ENCODE measurements at places on chromosomes 5 and 9.

DNA sequence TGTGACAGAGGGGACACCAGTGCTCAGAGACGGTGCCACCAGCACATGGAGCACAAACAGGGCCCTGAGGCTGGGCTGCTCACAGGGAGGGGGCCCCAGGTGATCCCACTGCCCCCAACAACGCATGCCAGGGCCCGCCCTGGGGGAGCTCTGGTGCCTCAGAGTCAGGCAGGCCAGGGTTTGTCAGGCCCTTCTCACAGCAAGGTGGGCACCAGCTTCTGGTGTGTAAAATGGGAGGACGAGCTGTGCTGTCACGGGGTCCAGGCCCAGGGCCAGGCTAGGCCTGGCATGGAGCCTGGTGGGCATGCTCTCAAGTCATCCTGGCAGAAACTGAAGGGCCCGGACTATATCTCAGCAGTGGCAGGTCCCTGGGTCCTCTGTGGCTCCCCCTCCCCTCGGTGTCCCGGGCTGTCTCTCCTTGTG is 34.5 kb downstream of the PRRT1B start:
- no peak for DNase-seq

DNA sequence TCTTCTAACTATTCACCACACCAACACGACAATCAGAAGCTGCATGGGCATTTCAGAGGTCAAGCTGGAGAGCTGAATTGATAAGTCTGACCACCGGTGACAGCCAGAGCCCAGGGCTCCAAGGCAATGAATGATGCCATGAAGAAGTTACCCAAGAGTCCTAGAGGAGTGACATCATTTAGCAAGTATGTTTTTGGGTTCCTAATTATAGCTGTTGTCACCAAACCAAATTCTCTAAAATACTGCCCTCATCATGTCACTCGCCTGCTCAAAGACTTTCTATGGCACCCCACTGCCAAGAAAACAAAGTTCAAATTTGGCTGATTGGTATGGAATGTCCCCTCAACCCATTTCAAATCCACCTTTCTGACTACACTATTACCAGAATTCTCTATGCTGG is 235.1 kb downstream of the SPOCK1 start:
- no peak for DNase-seq

GRCh38 chr9:14270358-14271092 is 43.4 kb downstream of the NFIB start:
- DNase-seq = no peak

- DNase-seq = no peak
Observed at GRCh38 chr9:100595391-100596199, 17.7 kb downstream of the CAVIN4 start.

DNA sequence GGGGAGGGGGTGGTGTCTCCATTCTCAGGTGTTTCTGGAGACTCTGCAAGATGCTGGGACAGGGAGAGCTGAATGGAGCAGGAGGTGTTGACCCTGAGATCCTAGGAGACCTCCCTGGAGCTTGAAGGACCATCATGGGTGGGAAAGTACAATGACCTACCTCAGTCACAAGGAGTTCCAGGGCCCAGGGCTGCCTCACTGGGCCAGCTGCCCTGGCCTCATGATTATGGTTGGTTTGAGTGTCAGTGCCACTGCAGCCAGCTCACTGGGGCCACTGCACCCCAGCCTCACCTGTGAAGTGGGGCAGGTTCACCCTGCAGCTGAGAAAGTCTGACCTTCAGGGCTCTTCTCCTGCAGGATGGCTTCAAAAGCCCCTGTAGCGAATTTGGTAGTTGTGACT is 372.5 kb downstream of the IRX2 start:
- DNase-seq = no peak

DNA sequence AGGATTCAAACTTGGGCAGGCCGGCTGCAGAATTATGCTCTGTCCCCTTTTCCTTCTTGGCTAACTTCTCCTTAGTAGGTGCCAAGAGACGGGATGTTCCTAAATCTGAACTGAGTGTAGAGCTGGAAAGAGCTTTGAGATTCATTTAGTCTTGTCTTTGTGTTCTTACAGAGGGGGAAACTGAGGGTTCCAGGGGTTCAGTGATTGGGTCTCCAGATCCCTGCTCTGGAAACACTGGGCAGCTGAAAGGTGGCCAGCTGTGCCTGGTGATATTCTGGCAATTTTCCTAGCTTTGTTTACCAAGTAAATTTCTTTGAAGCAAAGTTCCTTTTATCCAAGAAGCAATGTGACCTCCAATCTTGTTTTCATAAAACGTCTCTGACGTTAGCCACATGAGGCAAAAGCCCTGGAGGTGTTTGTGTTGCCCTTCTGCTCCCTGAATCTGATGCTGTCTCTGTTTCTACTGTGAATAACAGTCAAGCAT is 288.7 kb downstream of the ZSWIM6 start:
- DNase-seq = no peak
